ENCODE measurements at places on chromosomes 12 and 14. TPM values are rescaled to one million over a fixed set of nuclear protein-coding genes. Genes with fewer than 3 reads are reported as not detected.

DNA sequence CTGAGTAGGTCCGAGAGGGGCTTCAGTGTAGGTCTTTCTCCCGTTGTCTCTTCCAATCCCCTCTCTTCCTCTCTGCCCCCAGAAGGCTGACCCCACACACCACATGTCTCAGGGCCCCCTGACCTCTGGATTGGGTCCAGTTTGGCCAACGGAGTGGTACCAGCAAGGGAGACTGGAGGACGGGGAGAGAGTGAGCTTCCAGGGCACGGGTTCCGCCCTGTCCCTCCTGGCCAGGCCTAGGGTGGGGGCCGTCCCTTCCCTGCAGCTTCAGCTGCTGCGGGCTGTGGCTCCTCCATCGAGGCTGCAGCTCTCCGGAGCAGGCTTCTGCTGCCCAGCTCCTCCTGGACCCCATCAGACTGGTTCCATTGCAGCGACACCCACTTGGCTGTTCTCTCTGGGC is 17.4 kb downstream of the FZD10 start:
- no peaks in the 10 kb centered on the region for H3K36me3 ChIP-seq
- no peak for DNase-seq
- H3K4me3 ChIP-seq, result no peak overlapping the region
- H3K27ac ChIP-seq, result no peak overlapping the region
- no peaks in the 10 kb centered on the region for H3K4me1 ChIP-seq

DNA sequence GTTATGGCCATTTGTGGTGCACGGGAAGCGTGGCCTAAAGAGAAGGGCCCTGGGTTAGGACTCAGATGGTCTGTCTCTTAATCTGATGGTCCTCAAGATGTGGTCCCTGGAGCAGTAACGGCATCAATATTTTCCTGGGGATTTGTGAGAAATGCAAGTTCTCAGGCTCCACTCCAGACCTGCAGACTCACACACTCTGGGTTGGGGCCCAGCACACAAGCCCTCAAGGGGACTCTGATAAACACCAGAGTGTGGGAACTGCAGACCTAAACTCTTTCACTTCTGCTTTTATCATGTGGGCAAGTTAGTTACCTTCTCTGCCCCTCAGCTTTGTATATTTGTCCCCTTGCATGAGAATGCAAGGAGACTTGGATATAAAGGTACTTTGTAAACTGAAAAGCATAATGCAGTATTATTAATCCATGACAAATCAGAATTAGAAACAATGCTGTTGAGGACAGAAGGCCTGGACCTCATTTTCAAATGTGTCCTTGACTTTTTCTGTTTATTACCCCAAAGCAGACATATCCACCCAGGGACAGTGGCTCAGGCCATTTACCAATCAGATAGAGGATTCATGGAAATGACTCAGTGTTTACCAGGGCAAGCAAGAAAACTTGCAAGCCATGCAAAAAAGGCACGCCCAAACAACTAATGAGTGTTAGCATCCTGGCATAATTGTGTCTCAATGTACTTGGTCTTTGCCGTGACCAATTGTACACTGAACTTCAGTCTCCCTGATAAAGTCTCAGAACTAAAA is 157.0 kb downstream of the ASCL1 start:
- H3K36me3 ChIP-seq, result no peaks in the 10 kb centered on the region
- no peak overlapping the region for H3K4me3 ChIP-seq
- no peak for DNase-seq
- H3K27ac ChIP-seq, result peak overlapping the region; percentile 9

- no peaks in the 10 kb centered on the region for H3K27me3 ChIP-seq
- H3K4me3 ChIP-seq, result peak overlapping the region; percentile 51
- no peaks in the 10 kb centered on the region for H3K36me3 ChIP-seq
- peak overlapping the region; percentile 93 for H3K27ac ChIP-seq
These were observed 105.2 kb upstream of the ATF7IP start for GRCh38 chr12:14260011-14260993.

GRCh38 chr12:107320929-107321631 is 227.7 kb upstream of the CRY1 start:
- H3K27me3 ChIP-seq, result peaks cover 71% of the 10 kb centered on the region
- peaks cover 40% of the 10 kb centered on the region for H3K4me1 ChIP-seq
- peak overlapping the region; percentile 24 for H3K4me3 ChIP-seq
- H3K27ac ChIP-seq, result no peak overlapping the region
- H3K36me3 ChIP-seq, result no peaks in the 10 kb centered on the region

DNA sequence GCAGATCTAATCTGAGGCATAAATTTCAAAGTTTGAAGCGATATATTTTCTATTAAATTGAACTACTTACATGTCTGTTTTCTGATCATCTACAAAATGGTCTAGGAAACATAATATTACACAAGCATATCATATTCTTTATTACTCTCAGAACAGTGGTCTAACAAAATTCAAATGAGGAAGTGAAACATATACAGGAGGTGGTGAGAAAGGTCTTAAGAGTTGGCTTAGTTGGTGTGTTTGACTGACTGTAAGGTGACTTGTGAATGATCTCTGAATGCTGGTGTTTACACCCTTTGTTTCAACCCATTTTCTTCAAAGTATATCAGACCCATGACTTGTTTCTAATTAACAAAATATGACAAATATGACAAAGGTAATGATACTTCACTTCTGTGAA is 1156.8 kb downstream of the SLC16A7 start:
- no peak for DNase-seq
- no peaks in the 10 kb centered on the region for H3K27me3 ChIP-seq
- H3K36me3 ChIP-seq, result no peaks in the 10 kb centered on the region
- no peak overlapping the region for H3K4me3 ChIP-seq
- H3K4me1 ChIP-seq, result no peaks in the 10 kb centered on the region
- H3K27ac ChIP-seq, result no peak overlapping the region

- no peaks in the 10 kb centered on the region for H3K27me3 ChIP-seq
- peak overlapping the region; percentile 66 for H3K27ac ChIP-seq
- H3K4me1 ChIP-seq, result peaks cover 57% of the 10 kb centered on the region
- DNase-seq, result no peak
- H3K36me3 ChIP-seq, result peaks cover 35% of the 10 kb centered on the region
These were observed 185.3 kb upstream of the BCL2L14 start for GRCh38 chr12:11885261-11886038.

DNA sequence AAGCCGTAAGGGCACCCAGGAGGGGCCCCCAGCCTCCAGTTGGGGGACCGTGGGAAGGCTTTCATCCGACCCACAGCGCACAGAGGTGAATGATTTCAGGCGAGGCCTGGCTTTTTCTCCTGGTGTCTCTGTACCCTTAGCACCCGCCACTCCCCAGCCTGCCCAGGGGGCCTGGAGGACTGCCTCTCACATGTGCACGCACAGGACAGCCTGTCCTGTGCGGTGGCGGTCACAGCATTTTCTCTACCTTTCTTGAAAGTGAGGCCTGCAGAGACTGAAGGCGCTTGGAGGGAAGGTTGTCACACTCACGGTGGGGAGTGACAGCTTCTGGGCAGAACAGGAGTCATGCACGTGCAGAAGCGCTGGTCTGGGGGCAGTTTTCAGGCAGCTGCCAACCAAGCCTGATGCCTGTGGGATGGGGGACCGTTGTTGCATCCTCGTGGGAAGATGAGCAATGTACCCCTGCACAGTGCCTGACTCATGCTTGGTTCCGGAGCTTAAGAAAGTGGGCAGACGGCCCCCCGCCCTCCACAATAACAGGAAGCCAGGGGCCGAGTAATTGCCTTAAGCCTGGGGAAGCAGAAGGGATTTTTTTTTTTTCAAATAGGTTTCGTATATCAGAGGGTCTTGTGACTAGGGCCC is 148.1 kb downstream of the TSPAN9 start:
- H3K27me3 ChIP-seq, result no peaks in the 10 kb centered on the region
- no peak for DNase-seq
- H3K4me3 ChIP-seq, result no peak overlapping the region
- H3K36me3 ChIP-seq, result no peaks in the 10 kb centered on the region
- no peaks in the 10 kb centered on the region for H3K4me1 ChIP-seq

GRCh38 chr14:100839315-100839585 is 13.3 kb downstream of the MEG3 start:
- no peak overlapping the region for H3K4me3 ChIP-seq
- H3K36me3 ChIP-seq, result no peaks in the 10 kb centered on the region
- DNase-seq, result no peak
- no peaks in the 10 kb centered on the region for H3K4me1 ChIP-seq

GRCh38 chr14:104389326-104390220 is 190.0 kb upstream of the C14orf180 start:
- H3K4me3 ChIP-seq, result no peak overlapping the region
- H3K27ac ChIP-seq, result peak overlapping the region; percentile 50
- DNase-seq, result peak; percentile 75
- peaks cover 74% of the 10 kb centered on the region for H3K4me1 ChIP-seq

DNA sequence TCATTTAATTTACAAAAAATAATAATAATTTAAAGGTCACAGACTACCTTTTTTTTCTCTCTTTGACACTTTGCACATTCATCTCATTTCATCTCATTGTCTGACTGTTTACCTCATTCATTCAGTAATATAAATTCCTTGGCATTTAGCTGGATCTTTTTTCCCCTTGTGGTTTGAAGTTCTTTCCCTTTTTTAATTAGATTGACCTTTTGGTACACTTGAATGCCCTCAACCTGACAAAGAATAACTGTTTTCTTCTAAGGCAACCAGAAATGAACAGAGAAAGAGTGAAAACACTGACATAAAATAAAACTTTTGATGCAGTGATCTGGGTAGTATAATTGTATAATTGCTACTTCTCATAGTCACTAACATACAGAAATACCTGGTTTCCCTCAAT is 774.9 kb upstream of the NOVA1 start:
- H3K27ac ChIP-seq, result no peak overlapping the region
- H3K4me3 ChIP-seq, result no peak overlapping the region
- DNase-seq, result no peak
- H3K4me1 ChIP-seq, result no peaks in the 10 kb centered on the region

DNA sequence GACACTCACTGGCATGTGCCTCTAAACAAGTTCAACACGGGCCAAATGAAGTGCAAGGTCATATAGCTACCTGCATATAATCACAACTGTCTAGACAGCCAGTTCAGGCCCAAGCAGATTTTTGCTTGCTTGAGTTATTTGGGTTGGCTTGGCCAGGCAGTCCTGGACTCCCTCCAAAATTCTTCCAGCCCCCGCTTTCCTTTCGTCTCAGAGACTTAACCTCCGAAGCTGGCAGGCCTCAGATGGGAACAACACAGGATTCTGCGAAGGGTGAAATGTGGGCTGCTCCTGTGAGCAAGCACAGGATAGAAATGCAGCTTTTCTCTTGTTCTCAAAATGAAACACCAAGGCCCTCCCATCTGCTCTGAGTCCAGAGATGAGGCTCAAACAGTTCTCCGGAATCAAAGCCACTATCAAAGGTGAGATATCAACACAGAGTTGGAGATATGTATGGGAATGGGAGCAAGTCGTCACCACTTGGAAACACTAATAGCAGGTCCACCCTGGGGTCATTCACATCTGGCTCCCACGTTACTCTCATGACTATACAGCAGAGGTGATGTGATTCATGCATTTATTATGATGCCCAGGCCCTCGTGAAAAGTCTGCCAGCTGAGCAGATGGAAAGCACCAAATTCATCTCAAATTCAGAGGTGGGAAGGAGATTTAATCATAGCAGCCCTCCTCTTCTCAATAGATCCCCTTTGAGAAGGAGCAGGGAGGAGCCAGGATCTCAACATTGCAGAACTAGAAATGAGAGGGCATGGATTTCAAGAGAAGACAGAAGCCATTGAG is 389.8 kb downstream of the NUAK1 start:
- no peaks in the 10 kb centered on the region for H3K36me3 ChIP-seq
- no peak for DNase-seq
- no peak overlapping the region for H3K4me3 ChIP-seq
- no peaks in the 10 kb centered on the region for H3K27me3 ChIP-seq
- H3K4me1 ChIP-seq, result no peaks in the 10 kb centered on the region

DNA sequence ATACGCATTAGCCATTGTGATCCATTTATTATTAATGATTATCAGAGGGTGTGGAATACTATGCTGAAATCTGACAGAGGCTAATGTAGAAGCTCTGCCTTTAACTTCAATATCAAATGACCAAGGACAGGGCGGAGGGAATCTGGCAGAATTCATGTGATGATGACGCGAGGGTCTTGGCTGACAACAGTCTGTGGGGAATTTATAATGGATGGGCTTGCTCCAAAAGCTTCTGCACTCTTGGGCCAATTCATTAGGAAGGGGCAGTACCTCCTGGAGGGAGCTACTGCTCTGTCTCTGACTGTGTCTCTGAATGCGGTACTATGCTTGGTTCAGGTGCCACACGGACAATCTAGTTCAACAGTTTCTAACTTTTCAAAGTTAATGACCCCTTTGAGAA is 46.2 kb downstream of the GALNT8 start:
- H3K4me1 ChIP-seq, result no peaks in the 10 kb centered on the region
- H3K27me3 ChIP-seq, result no peaks in the 10 kb centered on the region
- DNase-seq, result no peak
- H3K4me3 ChIP-seq, result no peak overlapping the region

DNA sequence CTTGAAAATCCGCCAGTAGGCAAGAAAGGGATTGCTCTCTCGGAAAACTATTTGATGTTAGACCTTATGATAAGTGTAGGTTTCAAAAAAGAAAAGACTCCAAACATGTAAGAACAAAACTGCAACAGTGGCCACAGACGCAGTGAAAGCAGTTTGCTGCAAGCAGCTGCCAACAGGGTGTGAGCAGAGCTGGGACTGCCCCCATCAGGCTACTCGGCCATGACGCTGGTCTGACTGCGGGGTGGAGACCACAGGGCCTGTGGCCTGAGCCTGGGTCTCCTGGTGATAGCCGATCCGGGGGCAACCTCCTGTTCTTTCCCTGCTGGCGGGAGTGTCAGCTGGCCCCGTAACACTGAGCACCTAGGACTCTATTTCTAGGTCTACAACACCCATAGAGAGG is 63.2 kb downstream of the AMN start:
- peaks cover 37% of the 10 kb centered on the region for H3K36me3 ChIP-seq
- H3K27me3 ChIP-seq, result no peaks in the 10 kb centered on the region
- H3K27ac ChIP-seq, result no peak overlapping the region
- peak; percentile 70 for DNase-seq
- no peaks in the 10 kb centered on the region for H3K4me1 ChIP-seq

Gene KRT83
- not detected for total RNA-seq

Gene MUCL1
- not detected for total RNA-seq
